ENCODE measurements at places on chromosomes 12 and 14. TPM values are rescaled to one million over a fixed set of nuclear protein-coding genes. Genes with fewer than 3 reads are reported as not detected.

RND1 gene
- total RNA-seq, result not detected

IFNG-AS1 gene
- not detected for total RNA-seq

FIGNL2 gene
- total RNA-seq, result not detected

RNASE11 gene
- not detected for total RNA-seq

KRT7 gene
- 2,495 TPM for total RNA-seq

ALDH1L2 gene
- 6.8 TPM for total RNA-seq

TOX4 gene
- 37.1 TPM for total RNA-seq

TAS2R14 gene
- total RNA-seq, result 2.7 TPM

PRPH gene
- total RNA-seq, result not detected

RTL1 gene
- total RNA-seq, result not detected

BBOF1 gene
- 10.6 TPM for total RNA-seq

LRRC10 gene
- total RNA-seq, result not detected

JAG2 gene
- 8.6 TPM for total RNA-seq
